ENCODE measurements at places on chromosomes 5 and 9. TPM values are rescaled to one million over a fixed set of nuclear protein-coding genes. Genes with fewer than 3 reads are reported as not detected.

DNA sequence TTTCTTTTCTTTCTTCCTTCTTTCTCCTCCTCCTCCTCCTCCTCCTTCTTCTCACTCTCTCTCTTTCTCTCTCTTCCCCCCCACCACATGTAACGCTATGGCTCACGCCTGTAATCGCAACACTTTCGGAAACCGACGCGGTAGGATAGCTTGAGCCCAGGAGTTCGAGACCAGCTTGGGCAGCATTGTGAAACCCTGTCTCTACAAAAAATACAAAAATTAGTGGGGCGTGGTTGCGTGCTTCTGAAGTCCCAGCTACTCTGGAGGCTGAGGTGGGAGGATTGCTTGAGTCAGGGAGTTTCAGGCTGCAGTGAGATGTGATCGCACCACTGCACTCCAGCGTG is 736 bp upstream of the GLDC start:
- no peak for DNase-seq

DNA sequence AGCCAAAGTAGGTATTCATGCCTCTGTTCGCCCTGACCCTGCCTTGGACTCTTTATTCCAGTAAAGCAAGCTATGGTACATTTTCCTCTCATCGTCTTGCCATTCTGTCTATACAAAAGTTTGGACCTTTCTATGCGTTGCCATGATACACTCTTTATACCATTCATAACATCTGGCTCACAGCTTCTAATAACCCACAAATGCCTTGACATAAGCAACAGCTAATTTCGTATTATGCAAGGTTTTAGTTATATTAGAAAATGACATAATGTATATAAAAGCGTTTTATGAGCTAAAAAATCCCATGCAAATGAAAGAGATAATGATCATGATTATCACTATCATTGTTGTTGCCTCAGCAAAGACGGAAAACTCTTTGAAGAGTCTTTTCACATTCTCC is 265.7 kb downstream of the TMEM167A start:
- no peak for DNase-seq

GRCh38 chr9:9102295-9102694 is 1302.7 kb upstream of the DMAC1 start:
- DNase-seq, result no peak

- DNase-seq, result peak; percentile 31
These were observed 694 bp downstream of the RMI1 start for GRCh38 chr9:83981126-83981871.

DNA sequence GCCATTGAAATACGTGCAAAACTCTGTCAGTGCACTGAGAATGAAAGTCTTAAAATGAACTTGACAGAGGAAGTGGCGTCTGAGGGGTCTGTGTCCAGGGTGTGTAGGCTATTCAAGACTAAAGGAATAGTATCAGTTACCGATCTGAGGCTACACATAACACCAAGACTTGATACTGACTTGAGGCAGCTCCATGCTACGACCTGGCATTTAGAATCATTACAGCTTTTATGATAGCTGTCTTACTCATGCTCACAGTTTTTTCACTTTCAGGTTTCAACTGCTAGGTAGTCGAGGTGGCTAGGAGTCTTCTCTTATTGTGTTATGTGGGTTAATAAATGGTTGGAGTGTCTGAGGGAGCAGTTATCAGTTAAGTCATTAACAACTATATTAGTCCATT is 92.8 kb upstream of the SLCO6A1 start:
- DNase-seq, result no peak

DNA sequence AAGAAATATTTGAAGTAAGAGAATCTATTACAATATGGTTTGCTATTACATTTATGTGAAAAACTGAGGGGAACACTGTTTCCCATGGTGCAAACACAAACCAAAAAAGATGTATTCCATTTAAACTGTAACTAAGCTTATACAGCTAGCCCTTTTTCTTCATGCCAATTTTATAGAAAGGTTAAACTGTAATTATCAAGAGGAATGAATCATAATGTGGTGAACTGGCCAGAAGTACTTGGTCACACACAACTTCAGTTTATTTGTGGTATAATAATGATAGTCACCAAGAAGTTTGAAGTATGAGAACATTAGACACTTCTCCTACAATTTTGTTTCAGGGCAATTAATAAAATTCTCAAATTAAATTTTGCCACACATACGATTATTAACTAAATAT is 177.9 kb downstream of the XRCC4 start:
- DNase-seq, result no peak

- no peak for DNase-seq
These were observed 82.3 kb downstream of the MSX2 start for GRCh38 chr5:174806729-174807128.

DNA sequence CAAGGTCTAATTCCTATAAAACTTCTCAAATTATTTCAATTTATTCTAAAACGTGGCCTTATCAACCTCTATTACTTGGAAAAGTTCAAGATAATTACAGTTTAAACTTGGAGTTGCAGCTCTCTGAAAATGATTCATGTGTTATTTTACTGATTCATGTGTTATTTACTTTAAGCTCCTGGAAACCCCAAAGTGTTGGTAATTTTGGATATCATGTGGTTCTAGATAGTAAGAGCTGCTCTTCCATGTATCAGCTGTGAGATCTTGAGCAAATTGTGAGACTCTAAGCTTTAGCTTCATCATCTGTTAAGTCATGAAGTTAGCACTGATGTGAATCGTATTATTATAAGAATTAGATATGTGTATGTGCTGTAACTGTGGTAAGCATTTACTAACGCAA is 749.2 kb downstream of the TLE4 start:
- no peak for DNase-seq

Gene PTPRD
- polyA plus RNA-seq, result 119 TPM

Gene ADRB2
- 0.23 TPM for polyA plus RNA-seq

Measured in left renal pelvis (tissue), 4 donors.